ENCODE measurements at places on chromosomes 5 and 9. TPM values are rescaled to one million over a fixed set of nuclear protein-coding genes. Genes with fewer than 3 reads are reported as not detected.

DNA sequence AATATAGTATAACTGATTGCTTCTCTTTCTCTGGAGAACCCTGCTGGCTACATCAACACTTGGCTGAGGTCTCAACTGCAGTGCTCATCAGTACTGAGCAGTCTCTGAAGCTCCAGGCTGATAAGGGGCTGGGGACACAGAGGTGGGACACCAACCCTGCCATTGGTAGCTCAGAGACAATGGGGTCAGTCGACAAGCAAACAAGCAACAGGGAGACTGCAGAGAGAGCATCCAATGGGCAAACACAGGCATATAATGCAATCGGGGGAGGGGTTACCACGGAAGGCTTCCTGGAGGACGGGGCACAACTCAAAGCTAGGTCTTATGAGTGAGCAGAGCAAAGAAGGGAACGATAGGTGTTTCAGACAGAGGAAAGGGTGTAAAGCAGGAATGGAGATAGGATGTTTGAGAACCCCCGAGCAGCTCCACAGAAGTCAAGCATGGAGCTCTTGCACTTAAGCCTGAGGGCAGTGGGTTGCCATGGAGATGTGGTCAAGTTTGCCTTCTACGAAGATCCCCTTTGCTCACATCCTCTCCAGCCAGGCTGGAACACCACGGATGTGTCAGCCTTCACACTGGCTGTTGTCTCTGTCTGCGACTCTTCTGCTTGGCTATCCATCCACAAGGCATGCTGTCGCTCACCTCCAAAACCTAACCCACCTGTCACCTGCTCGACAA, 21.5 kb upstream of the AKNA start:
- no peak overlapping the region for H3K27ac ChIP-seq
- peaks cover 5% of the 10 kb centered on the region for H3K4me1 ChIP-seq
- no peaks in the 10 kb centered on the region for H3K36me3 ChIP-seq
- no peak overlapping the region for H3K4me3 ChIP-seq
- H3K27me3 ChIP-seq: no peaks in the 10 kb centered on the region

Gene PCSK1
- polyA plus RNA-seq: not detected

- no peak overlapping the region for H3K27ac ChIP-seq
- no peaks in the 10 kb centered on the region for H3K4me1 ChIP-seq
- DNase-seq: no peak
- H3K36me3 ChIP-seq: no peaks in the 10 kb centered on the region
- H3K4me3 ChIP-seq: no peak overlapping the region
These were observed 47.7 kb downstream of the PWWP2A start for GRCh38 chr5:160071516-160071915.

GRCh38 chr5:105146867-105147266, 1584.3 kb upstream of the NUDT12 start:
- no peaks in the 10 kb centered on the region for H3K36me3 ChIP-seq
- H3K27me3 ChIP-seq: no peaks in the 10 kb centered on the region
- no peak overlapping the region for H3K4me3 ChIP-seq
- H3K4me1 ChIP-seq: no peaks in the 10 kb centered on the region

GRCh38 chr5:133825631-133826289, 142.7 kb downstream of the C5orf15 start:
- no peaks in the 10 kb centered on the region for H3K36me3 ChIP-seq
- peak overlapping the region; percentile 69 for H3K4me3 ChIP-seq
- DNase-seq: peak; percentile 70
- peaks cover 88% of the 10 kb centered on the region for H3K4me1 ChIP-seq
- H3K27ac ChIP-seq: peak overlapping the region; percentile 94
- H3K27me3 ChIP-seq: no peaks in the 10 kb centered on the region

DNA sequence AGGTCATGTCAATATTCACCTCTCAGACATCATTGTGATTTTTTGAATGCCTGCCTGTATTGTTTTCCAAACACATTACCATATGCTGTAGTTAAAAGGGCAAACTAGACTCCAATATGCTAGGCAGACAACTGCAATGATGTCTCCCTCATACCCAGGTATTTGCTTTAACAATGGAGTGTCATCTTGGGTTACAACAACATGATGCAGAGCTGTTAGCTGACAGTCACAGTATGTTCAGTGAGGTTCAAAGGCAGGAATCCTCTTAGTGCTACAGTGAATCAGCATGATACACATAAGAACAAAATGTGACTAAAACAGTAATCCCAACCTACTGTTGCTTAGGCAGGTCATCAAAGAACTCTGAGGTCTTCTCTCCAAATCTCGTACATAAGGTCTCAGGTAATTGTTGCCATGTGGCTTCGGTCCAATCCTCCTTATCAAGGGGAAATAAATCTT, 24.0 kb downstream of the OR1J1 start:
- H3K4me1 ChIP-seq: no peaks in the 10 kb centered on the region
- no peak overlapping the region for H3K27ac ChIP-seq
- no peak for DNase-seq
- H3K36me3 ChIP-seq: no peaks in the 10 kb centered on the region

Gene NAA35
- polyA plus RNA-seq: 9.1 TPM

Gene OR1Q1
- not detected for polyA plus RNA-seq

- no peaks in the 10 kb centered on the region for H3K4me1 ChIP-seq
- H3K36me3 ChIP-seq: peaks cover 14% of the 10 kb centered on the region
- DNase-seq: no peak
- no peaks in the 10 kb centered on the region for H3K27me3 ChIP-seq
- H3K27ac ChIP-seq: no peak overlapping the region
- no peak overlapping the region for H3K4me3 ChIP-seq
These were observed 136.0 kb upstream of the NREP start for GRCh38 chr5:111892949-111893348.

GRCh38 chr9:132369421-132369820, 14.6 kb upstream of the SETX start:
- no peak for DNase-seq
- H3K27ac ChIP-seq: peak overlapping the region; percentile 38
- no peak overlapping the region for H3K4me3 ChIP-seq
- peaks cover 25% of the 10 kb centered on the region for H3K4me1 ChIP-seq
- no peaks in the 10 kb centered on the region for H3K27me3 ChIP-seq

Gene TYRP1
- polyA plus RNA-seq: not detected

Gene OR1J2
- not detected for polyA plus RNA-seq

GRCh38 chr5:160083501-160083900, 35.7 kb downstream of the PWWP2A start:
- no peak for DNase-seq
- peaks cover 9% of the 10 kb centered on the region for H3K36me3 ChIP-seq
- H3K4me3 ChIP-seq: no peak overlapping the region
- no peaks in the 10 kb centered on the region for H3K27me3 ChIP-seq

Gene OR1L8
- not detected for polyA plus RNA-seq

DNA sequence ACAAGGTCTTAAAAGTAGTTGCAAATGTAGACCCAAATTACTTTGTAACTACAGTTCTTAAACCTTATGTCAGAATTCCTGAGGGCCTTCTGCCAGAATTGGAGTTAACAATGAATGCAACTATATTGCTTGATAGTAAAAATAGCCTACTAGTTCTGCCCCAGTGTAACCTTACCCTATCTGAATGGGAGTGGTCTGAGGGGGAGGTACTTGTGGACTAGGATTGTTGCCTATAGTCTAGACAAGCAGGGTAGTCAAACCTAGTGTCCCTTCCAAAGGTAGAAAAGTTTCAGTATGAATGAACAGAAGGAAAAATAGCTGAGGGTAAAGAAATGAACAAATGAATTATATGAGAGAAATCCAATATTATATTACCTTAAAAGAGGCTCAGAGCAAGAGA, 242.2 kb downstream of the PJA2 start:
- no peak overlapping the region for H3K27ac ChIP-seq
- no peak for DNase-seq
- H3K36me3 ChIP-seq: peaks cover 6% of the 10 kb centered on the region
- no peak overlapping the region for H3K4me3 ChIP-seq
- peaks cover 19% of the 10 kb centered on the region for H3K4me1 ChIP-seq

GRCh38 chr9:88680041-88680440, 145.1 kb downstream of the NXNL2 start:
- no peak overlapping the region for H3K4me3 ChIP-seq
- H3K36me3 ChIP-seq: no peaks in the 10 kb centered on the region
- DNase-seq: no peak
- H3K27ac ChIP-seq: no peak overlapping the region
- H3K27me3 ChIP-seq: peaks cover 14% of the 10 kb centered on the region
- no peaks in the 10 kb centered on the region for H3K4me1 ChIP-seq

Gene PHF24
- not detected for polyA plus RNA-seq

GRCh38 chr5:62575066-62575465, 3.6 kb upstream of the LRRC70 start:
- no peak overlapping the region for H3K4me3 ChIP-seq
- H3K27ac ChIP-seq: no peak overlapping the region
- peaks cover 9% of the 10 kb centered on the region for H3K4me1 ChIP-seq
- DNase-seq: no peak
- H3K27me3 ChIP-seq: no peaks in the 10 kb centered on the region
- H3K36me3 ChIP-seq: peaks cover 4% of the 10 kb centered on the region

Gene DCP2
- polyA plus RNA-seq: 72.0 TPM

Gene VCAN
- 0.66 TPM for polyA plus RNA-seq

Gene BNC2
- not detected for polyA plus RNA-seq

- no peaks in the 10 kb centered on the region for H3K4me1 ChIP-seq
- no peaks in the 10 kb centered on the region for H3K36me3 ChIP-seq
- no peak overlapping the region for H3K4me3 ChIP-seq
- DNase-seq: no peak
These were observed 80.9 kb downstream of the FOXD1 start for GRCh38 chr5:73367650-73368049.

Gene CCDC69
- polyA plus RNA-seq: 76.4 TPM

- no peak for DNase-seq
- no peak overlapping the region for H3K27ac ChIP-seq
- H3K4me3 ChIP-seq: no peak overlapping the region
- no peaks in the 10 kb centered on the region for H3K4me1 ChIP-seq
- no peaks in the 10 kb centered on the region for H3K27me3 ChIP-seq
These were observed 23.5 kb upstream of the ADCY2 start for GRCh38 chr5:7372399-7372798.

- H3K27ac ChIP-seq: peak overlapping the region; percentile 28
- no peaks in the 10 kb centered on the region for H3K27me3 ChIP-seq
These were observed 94.0 kb downstream of the PHF2 start for GRCh38 chr9:93670208-93671019.

DNA sequence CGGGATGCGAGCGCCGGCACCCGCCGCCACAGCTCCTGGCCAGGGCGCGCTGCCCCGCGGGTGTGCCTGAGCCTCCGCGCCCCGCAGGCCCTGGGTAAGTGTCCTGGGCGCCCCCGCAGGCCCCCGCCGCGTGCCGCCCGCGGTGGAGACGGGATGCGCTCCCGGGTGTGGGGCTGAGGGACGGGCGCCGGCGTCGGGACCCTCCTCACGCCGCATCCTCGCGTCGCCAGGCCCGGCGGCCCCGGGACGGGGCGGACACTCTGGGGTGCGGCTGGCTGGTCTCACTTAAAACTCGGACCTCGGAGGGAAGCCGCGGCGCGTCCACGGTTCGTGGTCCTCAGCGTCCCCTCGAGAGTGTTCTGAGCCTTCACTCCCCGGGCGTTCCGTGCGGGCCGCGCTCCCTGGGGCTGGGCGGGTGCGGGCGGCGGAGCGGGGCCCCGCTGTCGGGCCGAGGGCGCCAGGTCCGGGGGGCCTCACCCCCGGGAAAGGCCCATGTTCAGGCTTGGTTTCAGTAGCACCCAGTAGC, 275 bp downstream of the AHRR start:
- H3K4me3 ChIP-seq: peak overlapping the region; percentile 43
- H3K27me3 ChIP-seq: peaks cover 35% of the 10 kb centered on the region
- no peak overlapping the region for H3K27ac ChIP-seq

Gene ASS1
- polyA plus RNA-seq: not detected

GRCh38 chr9:75788006-75788634, 102.4 kb upstream of the PCSK5 start:
- no peaks in the 10 kb centered on the region for H3K36me3 ChIP-seq
- no peaks in the 10 kb centered on the region for H3K4me1 ChIP-seq
- no peak overlapping the region for H3K4me3 ChIP-seq
- no peaks in the 10 kb centered on the region for H3K27me3 ChIP-seq

Gene AQP3
- 1.9 TPM for polyA plus RNA-seq

Gene SLC27A6
- polyA plus RNA-seq: not detected

DNA sequence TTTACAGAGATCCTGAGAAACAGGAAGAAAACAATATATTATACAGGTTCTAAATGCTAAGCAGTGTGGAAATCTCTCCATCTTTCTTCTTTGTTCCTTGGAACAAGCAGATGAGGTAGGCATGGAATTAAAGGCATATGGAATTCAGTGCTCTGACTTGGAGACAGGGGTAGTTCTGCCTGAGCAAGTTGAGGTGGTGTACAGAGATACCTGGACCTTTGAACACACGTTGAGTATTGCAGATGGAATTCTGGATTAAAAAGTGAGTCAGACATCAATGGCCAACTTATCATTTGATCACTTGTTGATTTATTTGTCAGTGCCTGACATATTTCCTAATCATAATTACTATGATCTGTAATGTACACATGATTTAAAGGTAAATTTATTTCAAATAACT, 293.9 kb upstream of the IRX4 start:
- H3K36me3 ChIP-seq: no peaks in the 10 kb centered on the region
- H3K27me3 ChIP-seq: no peaks in the 10 kb centered on the region
- DNase-seq: no peak

Measured in naive B cell (primary cell).